ENCODE measurements at places on chromosomes 3 and 15.
A peak's percentile ranks its signal among the peaks of the same experiment; 100 is the strongest.

GRCh38 chr15:38144921-38145320 lies 107.7 kb upstream of the SPRED1 start:
- DNase-seq, result no peak

DNA sequence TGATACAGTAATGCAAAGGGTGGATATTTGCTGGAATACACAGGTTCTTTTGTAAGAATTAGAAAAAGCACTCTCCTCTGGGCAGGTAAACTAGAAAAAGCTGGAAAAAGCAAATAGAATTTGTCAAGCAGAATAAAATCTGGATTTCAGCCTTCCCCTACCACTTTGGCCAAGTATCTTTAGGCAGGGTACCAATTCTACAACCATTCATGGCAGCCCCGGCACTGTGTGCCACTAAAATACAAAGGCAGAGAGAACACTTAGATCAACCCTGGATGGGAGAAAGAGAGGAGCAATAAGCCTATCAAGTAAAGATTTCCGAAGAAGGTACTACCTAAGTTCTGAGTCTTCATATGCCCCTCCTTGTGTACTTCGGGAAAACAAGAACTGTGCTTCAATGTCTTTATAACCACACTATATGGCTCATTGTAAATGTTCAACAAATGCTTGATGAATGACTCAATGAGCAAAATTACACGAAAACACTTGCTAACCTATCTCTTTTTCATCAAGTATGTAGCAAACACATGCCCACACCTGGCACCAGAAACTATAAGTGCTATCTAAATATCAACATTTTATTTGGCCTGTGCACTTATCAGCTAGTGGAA lies 20.8 kb downstream of the STAG1 start:
- DNase-seq, result no peak

DNA sequence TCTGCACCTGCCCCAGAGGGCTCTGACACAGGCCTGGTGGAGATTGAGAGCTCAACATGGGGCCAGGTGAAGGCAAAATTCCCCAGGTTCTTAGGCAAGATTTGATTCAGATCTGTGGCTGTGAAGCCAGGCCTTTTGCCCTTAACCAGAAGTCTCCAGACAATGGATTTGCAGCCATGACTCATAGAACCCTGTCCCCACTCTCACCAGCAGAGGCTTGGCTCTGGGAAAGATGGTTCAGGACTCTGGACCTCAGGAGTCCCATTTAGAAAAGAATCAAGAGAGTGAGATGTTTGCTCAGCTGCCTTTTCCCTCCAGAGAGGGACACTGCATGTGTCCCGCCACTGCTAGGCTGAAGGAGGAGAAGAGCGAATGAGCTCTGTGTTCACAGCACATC lies 361.4 kb upstream of the ICE2 start:
- no peak for DNase-seq

DNA sequence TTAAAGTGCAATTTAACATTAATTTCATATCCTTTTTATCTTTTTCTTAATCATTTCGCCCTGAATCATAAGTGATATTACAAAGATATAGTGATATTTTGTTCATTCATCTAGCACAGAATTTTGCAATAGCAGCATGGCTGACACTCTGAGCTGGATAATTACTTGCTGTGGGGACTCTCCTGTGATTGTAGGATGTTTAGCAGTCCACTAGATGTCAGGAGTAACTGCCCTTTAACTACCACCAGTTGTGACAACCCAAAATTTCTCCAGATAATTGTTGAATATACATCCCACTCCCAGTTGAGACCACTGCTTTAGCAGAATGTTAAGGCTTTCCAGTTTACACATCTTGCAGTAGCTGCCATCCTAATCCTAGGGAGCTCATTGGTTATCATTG lies 196.8 kb upstream of the MBNL1 start:
- no peak for DNase-seq

- DNase-seq, result no peak
These were observed 192.1 kb downstream of the RORA start for GRCh38 chr15:61037031-61037430.

DNA sequence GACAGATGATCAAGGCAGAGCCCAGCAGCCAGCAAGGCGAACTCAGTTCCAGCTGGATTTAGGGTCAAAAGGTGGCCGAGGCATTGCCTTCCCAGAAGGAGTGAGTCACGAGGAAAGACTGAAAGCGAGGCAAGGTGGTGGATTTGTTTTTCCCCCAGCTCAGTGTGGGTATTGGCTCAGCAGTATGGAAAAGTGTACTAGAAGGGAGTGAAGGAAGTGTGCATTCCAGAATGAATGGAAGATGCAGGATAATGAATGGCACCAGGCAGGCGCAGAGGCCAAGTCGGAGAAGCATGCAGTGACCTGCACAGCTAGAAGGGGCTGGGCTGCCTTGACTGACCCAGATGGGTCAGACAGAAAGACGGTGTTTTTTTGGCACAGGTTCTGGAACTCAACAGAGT lies 46.3 kb downstream of the FOXP1 start:
- peak; percentile 23 for DNase-seq

- no peak for DNase-seq
These were observed 40.8 kb downstream of the EIF2AK4 start for GRCh38 chr15:39974656-39975230.

- DNase-seq, result no peak
These were observed 819.7 kb downstream of the FHIT start for GRCh38 chr3:60431599-60431958.

DNA sequence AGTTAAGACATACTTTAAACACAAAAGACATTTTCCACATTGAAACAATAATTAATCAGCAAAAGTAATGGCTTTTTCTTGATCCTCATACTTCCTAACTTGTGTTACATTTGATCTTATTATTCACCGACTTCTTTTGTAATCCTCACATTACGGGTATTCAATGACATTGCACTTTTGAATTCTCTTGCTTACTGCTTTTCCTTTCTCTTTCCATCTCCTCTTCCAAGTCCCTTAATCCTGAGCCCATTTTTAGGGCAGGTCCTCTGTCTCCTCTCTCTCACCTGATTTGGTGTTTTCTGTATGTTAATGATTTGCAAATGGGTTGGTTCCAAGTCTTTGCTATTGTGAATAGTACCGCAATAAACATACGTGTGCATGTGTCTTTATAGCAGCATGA lies 48.5 kb upstream of the RAP2B start:
- no peak for DNase-seq

- DNase-seq, result no peak
These were observed 9.0 kb upstream of the SLC25A26 start for GRCh38 chr3:66211779-66212178.

GRCh38 chr15:35783203-35783602 lies 237.2 kb upstream of the DPH6 start:
- no peak for DNase-seq

GRCh38 chr3:16896094-16896627 lies 11.4 kb downstream of the PLCL2 start:
- no peak for DNase-seq

- no peak for DNase-seq
These were observed 209.8 kb downstream of the PLCL2 start for GRCh38 chr3:17094551-17094950.

DNA sequence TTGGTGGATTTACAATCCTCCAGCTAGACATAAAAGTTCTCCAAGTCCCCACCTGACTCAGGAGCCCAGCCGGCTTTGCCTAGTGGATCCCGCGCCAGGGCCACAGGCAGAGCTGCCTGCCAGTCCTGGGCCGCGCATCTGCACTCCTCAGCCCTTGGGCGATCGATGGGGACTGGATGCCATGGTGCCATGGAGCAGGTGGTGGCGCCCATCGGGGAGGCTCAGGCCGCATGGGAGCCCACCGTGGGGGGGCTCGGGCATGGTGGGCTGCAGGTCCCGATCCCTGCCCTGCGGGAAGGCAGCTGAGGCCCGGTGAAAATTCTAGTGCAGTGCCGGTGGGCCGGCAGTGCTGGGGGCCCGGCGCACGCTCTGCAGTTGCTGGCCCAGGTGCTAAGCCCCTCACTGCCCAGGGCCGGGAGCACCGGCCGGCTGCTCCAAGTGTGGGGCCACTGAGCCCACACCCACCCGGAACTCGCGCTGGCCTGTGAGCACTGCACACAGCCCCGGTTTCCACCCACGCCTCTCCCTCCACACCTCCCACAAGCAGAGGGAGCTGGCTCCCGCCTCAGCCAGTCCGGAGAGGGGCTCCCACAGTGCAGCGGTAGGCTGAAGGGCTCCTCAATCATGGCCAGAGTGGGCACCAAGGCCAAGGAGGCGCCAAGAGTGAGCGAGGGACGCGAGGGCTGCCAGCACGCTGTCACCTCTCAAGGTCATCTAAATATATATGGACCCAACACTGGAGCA lies 38.8 kb upstream of the IGSF11 start:
- DNase-seq, result no peak

DNA sequence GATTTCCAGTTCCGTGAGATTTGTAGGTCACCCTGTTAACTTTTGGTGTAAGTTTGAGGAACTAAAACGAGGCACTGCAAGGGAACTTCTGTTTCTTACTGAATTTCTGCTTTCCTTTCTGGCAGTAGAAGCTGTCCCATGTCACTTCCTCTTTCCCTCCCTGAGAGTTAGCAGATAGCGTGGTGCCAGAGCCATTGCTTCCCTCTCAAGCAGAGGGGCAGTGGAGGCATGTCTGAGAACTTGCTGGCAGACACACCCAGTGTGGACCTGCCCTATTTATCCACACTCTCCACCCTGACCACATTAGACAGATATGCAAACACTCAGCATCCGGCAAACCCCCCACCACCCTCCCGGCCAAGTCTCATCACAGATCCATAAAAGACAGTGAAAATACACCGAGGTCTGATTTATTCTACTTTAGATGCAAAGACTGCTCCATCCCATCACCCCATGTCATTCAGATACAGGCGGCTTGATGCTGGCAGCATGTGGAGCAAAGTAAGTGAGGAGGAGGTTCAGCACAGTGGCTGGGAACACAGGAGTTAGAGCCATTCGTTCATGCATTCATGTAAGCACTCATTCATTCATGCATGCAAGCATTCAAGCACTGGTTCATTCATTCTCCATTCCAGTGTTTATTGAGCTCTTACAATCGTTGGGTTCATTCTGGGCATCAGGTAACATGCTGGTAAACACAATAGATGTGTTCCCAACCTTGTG lies 324.7 kb downstream of the SHQ1 start:
- no peak for DNase-seq

GRCh38 chr3:31095255-31095654 lies 200.8 kb upstream of the GADL1 start:
- DNase-seq, result no peak

DNA sequence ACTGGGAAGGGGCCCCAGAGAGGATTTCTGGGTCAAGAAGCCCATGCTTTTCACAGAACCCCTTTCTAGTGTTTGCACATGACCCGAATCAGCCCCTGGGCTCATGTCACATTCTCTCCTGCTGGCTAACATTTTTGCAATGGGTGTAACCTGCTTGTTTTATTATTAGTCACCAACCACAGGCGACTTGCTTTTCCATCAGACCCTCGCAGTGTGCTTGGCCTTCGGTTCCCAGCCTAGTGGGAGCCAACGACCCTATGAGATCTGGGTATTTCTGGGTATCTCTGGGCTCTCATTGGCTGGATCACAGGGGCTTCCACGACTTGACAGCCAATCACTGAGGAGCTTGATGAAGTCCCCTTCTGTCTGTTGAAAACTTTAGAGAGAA lies 11.0 kb upstream of the FBLN2 start:
- no peak for DNase-seq

- no peak for DNase-seq
These were observed 73.7 kb downstream of the KLF13 start for GRCh38 chr15:31400222-31400927.

DNA sequence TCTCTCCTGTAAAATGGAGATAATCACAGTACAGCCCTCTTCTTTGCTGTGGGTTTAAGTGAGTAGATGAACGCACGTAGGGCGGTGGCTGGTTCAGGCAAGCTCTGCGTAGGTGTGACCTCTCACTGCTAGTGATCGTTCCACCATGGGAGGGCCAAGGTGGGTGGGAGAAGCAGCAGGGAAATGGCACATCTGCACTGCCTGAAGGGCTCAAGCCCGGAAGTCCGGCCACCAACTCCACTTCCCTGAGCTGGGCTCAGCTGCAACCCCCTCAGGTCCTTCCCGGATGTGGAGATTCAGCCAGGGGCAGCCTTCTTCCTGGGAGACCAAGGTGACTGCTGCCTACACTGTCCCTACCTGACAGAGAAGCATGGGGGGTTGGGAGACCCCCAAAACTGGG lies 102.9 kb downstream of the ADCY5 start:
- no peak for DNase-seq

GRCh38 chr15:59339252-59339672 lies 33.4 kb downstream of the MYO1E start:
- DNase-seq, result no peak

- DNase-seq, result no peak
These were observed 163.2 kb downstream of the PDZRN3 start for GRCh38 chr3:73461547-73461946.

- DNase-seq, result no peak
These were observed 172.1 kb upstream of the MITF start for GRCh38 chr3:69567023-69567709.
